Activated CD4-positive, alpha-beta T cell treated with anti-CD3 and anti-CD28 coated beads for 36 hours (primary cell): ENCODE measurements at places on chromosomes 3 and 15.
A peak's percentile ranks its signal among the peaks of the same experiment; 100 is the strongest.

GRCh38 chr3:177606891-177607290, 409.6 kb upstream of the TBL1XR1 start:
- H3K4me3 ChIP-seq, result no peak overlapping the region
- no peak for DNase-seq
- H3K4me1 ChIP-seq, result peaks cover 33% of the 10 kb centered on the region
- no peaks in the 10 kb centered on the region for H3K27me3 ChIP-seq
- no peaks in the 10 kb centered on the region for H3K36me3 ChIP-seq

GRCh38 chr3:25033407-25034029, 394.5 kb upstream of the RARB start:
- H3K4me3 ChIP-seq, result no peak overlapping the region
- DNase-seq, result peak; percentile 39
- H3K36me3 ChIP-seq, result no peaks in the 10 kb centered on the region
- H3K27me3 ChIP-seq, result no peaks in the 10 kb centered on the region

- no peak overlapping the region for H3K4me3 ChIP-seq
- peaks cover 9% of the 10 kb centered on the region for H3K4me1 ChIP-seq
- H3K27ac ChIP-seq, result no peak overlapping the region
- H3K36me3 ChIP-seq, result no peaks in the 10 kb centered on the region
Observed at GRCh38 chr15:52710050-52710707, 31.0 kb upstream of the ATOSA start.

DNA sequence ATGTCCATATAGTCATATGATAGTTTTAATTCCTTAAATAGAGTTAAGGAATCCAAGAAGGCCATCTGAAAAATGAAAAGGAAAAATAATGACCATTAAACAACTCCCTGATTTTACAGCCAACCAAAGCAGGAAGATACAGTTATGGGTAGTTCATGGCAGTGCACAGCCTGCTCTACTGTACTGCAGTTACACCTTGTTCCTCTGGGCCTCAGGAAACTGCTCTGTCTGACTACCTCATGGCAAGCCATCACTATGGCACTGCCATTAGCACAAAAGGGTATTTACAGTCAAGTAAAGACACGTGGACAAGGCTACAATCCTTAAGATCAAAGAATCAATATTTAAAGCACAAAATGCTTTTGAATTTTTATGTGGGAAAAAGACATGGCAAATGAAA, 19.5 kb downstream of the SECISBP2L start:
- H3K4me3 ChIP-seq, result no peak overlapping the region
- H3K27me3 ChIP-seq, result no peaks in the 10 kb centered on the region
- H3K27ac ChIP-seq, result no peak overlapping the region
- peaks cover 29% of the 10 kb centered on the region for H3K36me3 ChIP-seq
- peaks cover 5% of the 10 kb centered on the region for H3K4me1 ChIP-seq
- DNase-seq, result no peak

DNA sequence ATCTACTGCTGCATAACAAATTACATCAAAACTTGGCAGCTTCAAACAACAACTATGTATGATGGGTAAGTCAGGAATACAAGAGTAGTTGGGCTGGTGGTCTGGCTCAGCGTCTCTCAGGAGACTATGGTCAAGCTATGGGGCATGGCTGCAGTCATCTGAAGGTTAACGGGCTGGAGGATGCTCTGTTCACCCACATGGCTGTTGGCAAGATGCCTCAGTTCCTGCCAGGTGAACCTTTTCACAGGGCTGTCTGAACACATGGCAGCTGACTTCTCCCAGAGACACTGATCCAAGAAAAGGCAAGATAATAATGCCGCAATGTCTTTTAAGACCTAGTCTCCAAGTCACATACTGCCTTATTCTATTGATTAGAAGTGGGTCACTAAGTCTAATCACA, 63.7 kb downstream of the GPR176 start:
- H3K27me3 ChIP-seq, result no peaks in the 10 kb centered on the region
- H3K27ac ChIP-seq, result no peak overlapping the region
- no peaks in the 10 kb centered on the region for H3K36me3 ChIP-seq
- H3K4me1 ChIP-seq, result no peaks in the 10 kb centered on the region
- H3K4me3 ChIP-seq, result no peak overlapping the region
